ENCODE measurements at places on chromosomes 12 and 14. TPM values are rescaled to one million over a fixed set of nuclear protein-coding genes. Genes with fewer than 3 reads are reported as not detected.
A peak's percentile ranks its signal among the peaks of the same experiment; 100 is the strongest.

CLEC7A gene
- not detected for polyA plus RNA-seq

C1QL4 gene
- polyA plus RNA-seq: not detected

FOXA1 gene
- not detected for polyA plus RNA-seq

TSPAN8 gene
- not detected for polyA plus RNA-seq

DNA sequence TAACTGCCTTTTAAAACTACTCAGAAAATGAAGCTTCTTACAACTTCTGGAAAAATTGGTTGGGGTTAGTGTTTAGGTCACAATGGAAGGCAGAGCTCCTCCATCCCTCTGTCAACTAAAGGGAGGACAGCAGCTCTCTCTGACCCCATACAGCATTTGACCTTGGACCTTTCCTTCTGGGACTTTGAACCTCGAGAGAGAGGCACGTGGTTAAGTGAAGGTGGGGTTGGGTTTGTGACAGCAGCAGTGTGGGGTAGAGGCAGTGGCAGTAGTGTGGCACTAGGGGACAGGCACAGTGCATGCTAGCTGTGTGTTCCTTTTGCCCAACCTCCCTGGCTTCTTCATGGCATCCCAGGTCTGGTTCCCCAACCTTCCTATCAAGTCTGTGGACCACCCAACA is 9.4 kb upstream of the C12orf75 start:
- no peak overlapping the region for H3K27ac ChIP-seq
- H3K27me3 ChIP-seq: no peaks in the 10 kb centered on the region
- H3K4me3 ChIP-seq: no peak overlapping the region
- no peaks in the 10 kb centered on the region for H3K36me3 ChIP-seq
- no peak for DNase-seq

- H3K4me3 ChIP-seq: no peak overlapping the region
- no peaks in the 10 kb centered on the region for H3K4me1 ChIP-seq
- no peak for DNase-seq
These were observed 10.3 kb upstream of the SERPINA3 start for GRCh38 chr14:94601884-94602391.

- no peaks in the 10 kb centered on the region for H3K27me3 ChIP-seq
- H3K27ac ChIP-seq: no peak overlapping the region
- no peak overlapping the region for H3K4me3 ChIP-seq
- no peaks in the 10 kb centered on the region for H3K36me3 ChIP-seq
These were observed 789.6 kb downstream of the NRXN3 start for GRCh38 chr14:78959674-78960264.

DNA sequence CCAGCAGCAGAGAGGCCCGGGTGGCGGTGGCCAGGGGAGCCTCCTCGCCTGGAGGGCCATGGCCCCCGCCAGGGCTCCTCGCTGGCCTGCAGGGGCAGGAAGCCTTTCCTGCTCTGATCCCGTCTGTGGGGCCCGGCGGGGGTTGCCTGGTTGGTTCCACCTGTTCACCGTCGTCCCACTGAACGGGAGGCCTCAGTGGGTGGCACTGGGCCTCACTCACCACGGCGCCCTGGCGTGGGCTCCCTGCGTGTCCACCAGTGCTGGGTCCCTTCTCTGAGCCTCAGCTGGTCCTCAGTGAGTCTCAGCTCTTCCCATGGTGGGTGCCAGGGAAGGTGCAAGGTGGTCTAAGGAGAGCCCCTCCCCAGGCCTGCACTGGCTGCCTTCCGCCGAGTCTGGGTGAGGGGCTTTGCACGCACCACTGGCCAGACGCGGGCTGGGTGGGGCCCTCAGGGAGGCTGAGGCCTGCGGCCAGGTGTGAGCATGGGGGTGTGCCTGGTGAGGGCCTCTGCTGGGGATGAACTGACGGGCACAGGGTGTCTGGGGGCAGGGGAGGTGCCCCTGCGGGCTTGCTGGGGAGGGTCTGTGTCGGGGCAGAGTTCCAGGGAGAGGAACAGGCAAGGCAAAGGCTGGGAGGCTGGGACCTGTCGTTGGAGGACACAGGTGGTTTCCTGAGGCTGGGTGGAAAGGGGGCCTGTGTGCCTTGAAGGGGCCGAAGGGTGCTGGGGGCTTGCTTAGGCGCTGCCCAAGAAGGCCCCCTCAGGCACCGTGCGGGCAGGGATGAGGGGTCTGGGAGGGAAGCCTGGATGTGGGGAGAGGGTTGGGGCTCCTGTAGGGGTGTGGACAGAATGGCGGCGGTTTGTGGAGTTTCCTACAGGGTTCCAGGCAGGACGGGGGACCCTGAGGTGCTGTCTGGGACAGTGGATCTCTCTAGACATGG is 339.8 kb downstream of the TMEM121 start:
- DNase-seq: no peak
- peaks cover 14% of the 10 kb centered on the region for H3K4me1 ChIP-seq
- no peaks in the 10 kb centered on the region for H3K27me3 ChIP-seq
- no peak overlapping the region for H3K4me3 ChIP-seq
- H3K27ac ChIP-seq: no peak overlapping the region

GRCh38 chr12:59650588-59651228 is 54.9 kb downstream of the SLC16A7 start:
- H3K27me3 ChIP-seq: no peaks in the 10 kb centered on the region
- H3K27ac ChIP-seq: no peak overlapping the region
- H3K4me1 ChIP-seq: peaks cover 6% of the 10 kb centered on the region
- no peaks in the 10 kb centered on the region for H3K36me3 ChIP-seq
- DNase-seq: no peak

GRCh38 chr14:100701314-100701713 is 25.4 kb upstream of the DLK1 start:
- H3K4me3 ChIP-seq: no peak overlapping the region
- H3K36me3 ChIP-seq: no peaks in the 10 kb centered on the region
- DNase-seq: no peak
- H3K27me3 ChIP-seq: no peaks in the 10 kb centered on the region

DNA sequence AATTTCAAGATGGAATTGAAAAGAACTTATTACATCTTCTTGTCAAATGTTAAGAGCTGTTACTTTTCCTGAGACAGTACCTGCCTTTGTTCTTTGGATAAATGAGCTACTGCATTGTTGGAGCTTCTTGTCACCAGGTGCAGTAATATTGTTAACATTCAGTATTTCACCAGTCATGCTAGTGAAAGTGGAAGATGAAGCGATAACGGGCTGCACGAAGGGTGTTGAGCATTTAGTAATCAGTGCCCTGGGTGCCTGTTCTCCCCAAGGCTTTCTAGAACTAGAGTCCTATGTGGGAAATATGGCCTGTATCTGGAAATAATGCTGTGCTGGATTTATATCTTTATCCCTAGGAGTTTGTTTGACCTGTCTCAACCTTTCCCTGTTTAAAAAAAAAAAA is 83.2 kb downstream of the PPP2R5C start:
- DNase-seq: no peak
- H3K36me3 ChIP-seq: peaks cover 13% of the 10 kb centered on the region
- no peaks in the 10 kb centered on the region for H3K27me3 ChIP-seq
- no peak overlapping the region for H3K27ac ChIP-seq
- H3K4me3 ChIP-seq: no peak overlapping the region
- H3K4me1 ChIP-seq: peaks cover 88% of the 10 kb centered on the region

DNA sequence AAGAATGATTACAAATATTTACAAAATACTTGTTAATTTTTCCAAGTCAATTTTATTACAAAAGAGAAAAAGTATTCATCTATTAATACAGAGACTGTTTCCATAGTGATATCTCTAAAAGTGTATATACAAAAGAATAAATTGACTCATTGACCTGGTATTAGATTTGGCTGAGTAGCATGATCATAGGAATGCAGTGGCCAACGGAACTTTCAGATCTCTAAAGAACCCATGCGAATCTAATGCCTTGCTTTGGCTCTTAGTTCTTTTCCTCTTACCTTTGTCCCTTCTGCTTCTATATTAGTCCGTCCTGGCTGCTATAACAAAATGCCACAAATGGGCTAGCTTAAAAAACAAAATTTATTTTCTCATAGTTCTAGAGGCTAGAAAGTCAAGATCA is 717.8 kb downstream of the TMTC2 start:
- H3K36me3 ChIP-seq: no peaks in the 10 kb centered on the region
- no peak overlapping the region for H3K4me3 ChIP-seq
- no peaks in the 10 kb centered on the region for H3K4me1 ChIP-seq
- H3K27me3 ChIP-seq: no peaks in the 10 kb centered on the region
- DNase-seq: no peak
- no peak overlapping the region for H3K27ac ChIP-seq

- no peaks in the 10 kb centered on the region for H3K36me3 ChIP-seq
- peaks cover 22% of the 10 kb centered on the region for H3K4me1 ChIP-seq
- peak overlapping the region; percentile 81 for H3K27ac ChIP-seq
These were observed 626 bp downstream of the TXNDC16 start for GRCh38 chr14:52551696-52552062.

- no peak overlapping the region for H3K27ac ChIP-seq
- H3K36me3 ChIP-seq: no peaks in the 10 kb centered on the region
- H3K27me3 ChIP-seq: no peaks in the 10 kb centered on the region
- H3K4me1 ChIP-seq: no peaks in the 10 kb centered on the region
- DNase-seq: no peak
- H3K4me3 ChIP-seq: no peak overlapping the region
These were observed 59.1 kb upstream of the MED13L start for GRCh38 chr12:116336542-116337065.

- H3K36me3 ChIP-seq: no peaks in the 10 kb centered on the region
- no peaks in the 10 kb centered on the region for H3K4me1 ChIP-seq
- no peaks in the 10 kb centered on the region for H3K27me3 ChIP-seq
- H3K27ac ChIP-seq: no peak overlapping the region
- DNase-seq: no peak
These were observed 40.6 kb downstream of the PPP1R13B start for GRCh38 chr14:103806805-103807204.

DNA sequence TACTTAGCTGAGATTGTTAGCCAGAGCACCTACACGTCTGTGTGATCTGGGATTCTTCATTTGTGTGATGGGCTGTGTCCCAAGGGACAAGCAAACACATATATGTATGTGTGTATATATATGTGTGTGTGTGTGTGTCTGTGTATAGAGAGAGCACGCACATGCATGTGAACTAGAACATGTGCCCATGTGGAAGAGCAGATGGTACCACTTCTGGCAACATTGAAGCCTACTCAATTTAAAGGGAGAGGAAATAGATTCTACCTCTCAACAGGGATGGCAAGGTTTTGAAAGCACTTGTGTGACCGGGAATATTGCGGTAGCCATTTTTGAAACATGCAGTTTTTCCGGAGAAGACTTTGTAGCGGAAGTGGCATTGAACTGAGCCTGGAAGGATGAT is 1.4 kb downstream of the TOMM20L start:
- H3K4me1 ChIP-seq: peaks cover 6% of the 10 kb centered on the region
- no peak for DNase-seq
- H3K36me3 ChIP-seq: no peaks in the 10 kb centered on the region
- H3K4me3 ChIP-seq: no peak overlapping the region
- no peaks in the 10 kb centered on the region for H3K27me3 ChIP-seq
- H3K27ac ChIP-seq: no peak overlapping the region

DNA sequence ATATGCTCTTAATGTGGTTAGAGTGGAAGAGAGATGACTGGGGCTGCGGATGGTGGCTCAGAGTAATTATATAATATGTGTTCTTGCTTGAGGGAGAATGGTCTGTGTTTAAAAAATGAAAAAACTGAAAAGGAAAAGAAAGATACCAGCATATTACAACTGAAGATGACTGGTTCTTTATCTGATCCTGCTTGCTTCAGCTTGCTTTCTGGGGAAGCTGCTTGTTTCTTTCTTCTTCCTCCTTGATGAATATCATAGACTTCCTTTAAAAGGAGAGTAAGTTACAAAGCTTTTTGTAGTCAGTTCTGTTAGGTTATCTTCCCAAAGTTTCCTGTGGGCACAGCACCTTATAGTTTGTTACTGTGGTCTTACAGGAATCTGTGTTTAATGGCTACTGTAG is 210.9 kb downstream of the ERC1 start:
- no peaks in the 10 kb centered on the region for H3K27me3 ChIP-seq
- no peak for DNase-seq
- H3K4me3 ChIP-seq: no peak overlapping the region
- H3K4me1 ChIP-seq: peaks cover 19% of the 10 kb centered on the region
- H3K36me3 ChIP-seq: no peaks in the 10 kb centered on the region
- H3K27ac ChIP-seq: peak overlapping the region; percentile 7

DNA sequence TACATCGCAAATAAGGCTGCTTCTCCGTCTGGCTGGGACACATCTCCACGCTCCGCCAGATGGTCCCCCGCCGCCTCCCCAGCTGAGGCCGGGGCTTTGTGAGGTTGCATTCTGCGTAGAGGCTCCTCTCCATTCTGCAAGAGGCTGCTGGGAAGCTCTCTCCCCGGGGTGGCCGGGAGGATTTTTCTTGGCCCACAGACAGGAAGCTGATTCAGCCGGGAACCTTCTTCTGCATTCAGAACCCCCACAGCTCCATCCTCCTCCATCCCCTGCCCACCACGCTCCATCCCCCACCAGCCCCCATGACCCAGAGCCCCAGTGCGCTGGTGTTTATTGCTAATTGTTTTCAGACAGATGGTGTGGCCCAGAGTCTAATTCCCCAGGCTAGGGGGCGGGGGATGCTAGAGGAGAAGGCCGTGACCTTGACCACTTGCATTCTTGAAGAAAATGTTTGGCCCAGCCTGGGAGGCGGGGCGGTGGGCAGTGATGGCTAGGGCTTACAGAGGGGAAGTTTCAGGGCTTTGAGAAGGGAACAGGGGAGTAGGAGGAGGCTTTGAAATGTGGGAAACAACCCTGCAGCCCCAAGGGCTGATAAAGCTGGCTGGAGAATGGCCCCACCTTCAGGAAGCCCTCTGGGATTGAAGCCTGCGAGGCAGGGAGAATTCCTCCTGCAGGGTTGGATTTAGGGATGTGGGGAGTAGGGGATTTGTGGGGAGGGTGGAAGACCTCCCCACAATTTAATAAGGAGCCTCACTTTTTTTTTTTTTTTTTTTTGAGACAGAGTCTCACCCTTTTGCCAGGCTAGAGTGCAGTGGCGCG is 88.5 kb upstream of the NCOR2 start:
- DNase-seq: no peak
- H3K27me3 ChIP-seq: no peaks in the 10 kb centered on the region

GRCh38 chr12:97259098-97259497 is 203.5 kb upstream of the RMST start:
- no peaks in the 10 kb centered on the region for H3K36me3 ChIP-seq
- no peaks in the 10 kb centered on the region for H3K27me3 ChIP-seq
- H3K27ac ChIP-seq: no peak overlapping the region

DNA sequence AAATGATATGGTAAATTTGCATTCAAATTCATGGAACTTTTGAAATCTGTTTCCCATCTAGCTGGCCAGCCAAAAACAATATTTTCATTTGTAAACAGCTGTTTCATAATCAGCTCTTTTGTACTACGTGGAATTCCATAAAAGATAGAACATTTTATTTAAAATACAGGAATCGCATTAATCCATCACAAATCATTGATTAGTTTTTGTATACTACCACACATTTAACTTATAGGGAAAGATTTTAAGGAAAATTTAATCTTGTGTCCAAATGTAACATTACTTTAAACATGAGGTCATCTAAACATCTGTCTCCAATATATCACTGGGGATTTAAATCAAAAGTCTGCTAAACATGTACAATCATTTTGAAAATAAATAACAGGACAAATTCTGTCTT is 33.5 kb downstream of the SLC25A21 start:
- H3K27me3 ChIP-seq: no peaks in the 10 kb centered on the region
- H3K4me1 ChIP-seq: no peaks in the 10 kb centered on the region
- H3K27ac ChIP-seq: no peak overlapping the region
- no peak for DNase-seq

DNA sequence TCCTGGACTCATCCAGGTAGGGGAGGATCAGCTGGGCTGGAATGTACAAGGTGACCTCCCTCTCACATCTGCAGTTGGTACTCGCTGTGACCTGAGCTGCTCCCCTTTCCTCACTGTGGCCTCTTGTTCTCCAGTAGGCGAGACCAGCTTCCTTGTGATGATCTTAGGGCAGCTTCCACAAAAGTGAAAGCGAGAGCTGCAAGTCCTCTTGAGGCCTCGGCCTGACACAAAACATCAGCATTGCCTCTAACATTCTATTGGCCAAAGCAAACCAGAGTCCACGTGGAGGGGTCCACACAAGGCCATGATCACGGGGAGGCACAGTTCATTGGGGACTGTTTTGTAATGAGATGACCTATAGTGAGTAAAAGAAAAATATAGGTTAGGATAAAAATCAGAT is 127.5 kb downstream of the SMOC1 start:
- no peaks in the 10 kb centered on the region for H3K27me3 ChIP-seq
- no peak overlapping the region for H3K4me3 ChIP-seq
- H3K36me3 ChIP-seq: no peaks in the 10 kb centered on the region
- H3K27ac ChIP-seq: no peak overlapping the region
